ENCODE measurements at places on chromosomes 1 and 21.

GRCh38 chr1:85387781-85388180, 77.2 kb downstream of the DDAH1 start:
- DNase-seq, result no peak

- peak; percentile 56 for DNase-seq
Observed at GRCh38 chr1:25702101-25702775, 85.6 kb downstream of the MAN1C1 start.

DNA sequence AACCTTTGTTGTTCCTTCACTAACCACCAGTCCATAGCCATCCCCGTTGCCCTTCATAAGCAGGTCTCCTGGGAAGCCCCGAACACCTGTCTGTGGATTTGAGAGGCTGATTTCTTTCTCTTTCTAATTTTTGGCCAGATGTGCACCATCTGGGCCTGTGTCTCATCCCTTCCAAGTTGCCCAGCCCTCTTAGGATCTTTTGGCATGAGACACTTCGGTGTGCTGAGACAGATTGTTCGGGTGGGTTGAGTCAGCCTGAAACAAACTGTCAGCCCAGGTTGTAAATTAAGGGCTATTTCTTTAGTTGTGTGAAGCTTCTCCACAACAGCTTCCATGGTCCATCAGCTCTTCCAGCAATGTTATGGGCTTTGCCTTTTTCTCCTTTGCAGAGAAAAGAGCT, 1.4 kb upstream of the DNAJC11 start:
- DNase-seq, result peak; percentile 78

GRCh38 chr21:36717976-36718375, 19.1 kb downstream of the SIM2 start:
- no peak for DNase-seq

- no peak for DNase-seq
Observed at GRCh38 chr1:204466416-204467405, 27.9 kb downstream of the PIK3C2B start.

DNA sequence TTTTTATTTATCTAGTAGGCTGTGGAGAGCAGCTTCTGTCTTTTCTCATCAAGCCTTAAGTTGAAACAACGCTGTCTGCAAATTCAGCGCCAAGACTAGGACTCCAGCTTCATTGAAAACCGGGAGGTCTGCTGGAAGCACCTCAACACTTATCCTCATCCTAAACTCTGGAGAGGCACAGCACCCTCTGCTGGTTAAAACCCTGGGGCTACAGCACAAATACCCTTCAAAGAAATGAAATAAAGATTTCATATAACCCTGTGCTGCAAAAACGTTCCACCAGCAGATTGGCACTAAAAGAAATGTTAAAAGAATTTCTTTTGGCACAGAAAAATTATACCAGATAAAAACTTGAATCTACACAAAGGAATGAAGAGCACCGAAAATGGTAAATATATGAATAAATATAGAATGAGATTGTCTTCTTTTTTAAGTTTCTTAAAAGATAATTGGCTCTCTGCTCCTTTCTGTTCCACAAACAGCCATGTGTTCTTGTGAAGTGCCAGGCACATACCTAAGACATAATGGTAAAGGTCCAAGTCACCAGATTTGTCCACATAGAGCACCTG, 227.7 kb upstream of the SAMSN1 start:
- DNase-seq, result peak; percentile 81

GRCh38 chr1:220347654-220348175, 75.5 kb upstream of the RAB3GAP2 start:
- DNase-seq, result no peak

- peak; percentile 40 for DNase-seq
Observed at GRCh38 chr1:100539836-100540536, 2.0 kb downstream of the GPR88 start.

DNA sequence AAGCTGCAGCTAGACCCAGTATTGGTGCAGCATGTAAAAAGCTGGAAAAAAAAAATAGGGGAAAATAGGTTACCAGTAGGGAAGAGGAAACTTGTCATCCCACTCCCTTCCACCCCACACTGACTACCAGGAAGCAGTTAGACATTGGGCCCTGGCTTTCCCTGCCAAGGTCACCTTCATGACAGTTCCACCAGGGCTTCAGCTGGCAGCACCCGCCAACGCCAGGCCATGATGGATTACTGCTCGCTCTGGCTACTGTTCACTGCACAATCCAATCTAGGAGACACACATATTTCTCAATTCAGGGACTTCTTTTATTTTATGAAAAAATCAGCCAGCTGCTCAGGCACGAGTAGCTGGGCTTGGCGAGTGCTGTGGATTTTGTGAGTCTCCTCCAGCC, 127.7 kb downstream of the DMRTA2 start:
- DNase-seq, result no peak

DNA sequence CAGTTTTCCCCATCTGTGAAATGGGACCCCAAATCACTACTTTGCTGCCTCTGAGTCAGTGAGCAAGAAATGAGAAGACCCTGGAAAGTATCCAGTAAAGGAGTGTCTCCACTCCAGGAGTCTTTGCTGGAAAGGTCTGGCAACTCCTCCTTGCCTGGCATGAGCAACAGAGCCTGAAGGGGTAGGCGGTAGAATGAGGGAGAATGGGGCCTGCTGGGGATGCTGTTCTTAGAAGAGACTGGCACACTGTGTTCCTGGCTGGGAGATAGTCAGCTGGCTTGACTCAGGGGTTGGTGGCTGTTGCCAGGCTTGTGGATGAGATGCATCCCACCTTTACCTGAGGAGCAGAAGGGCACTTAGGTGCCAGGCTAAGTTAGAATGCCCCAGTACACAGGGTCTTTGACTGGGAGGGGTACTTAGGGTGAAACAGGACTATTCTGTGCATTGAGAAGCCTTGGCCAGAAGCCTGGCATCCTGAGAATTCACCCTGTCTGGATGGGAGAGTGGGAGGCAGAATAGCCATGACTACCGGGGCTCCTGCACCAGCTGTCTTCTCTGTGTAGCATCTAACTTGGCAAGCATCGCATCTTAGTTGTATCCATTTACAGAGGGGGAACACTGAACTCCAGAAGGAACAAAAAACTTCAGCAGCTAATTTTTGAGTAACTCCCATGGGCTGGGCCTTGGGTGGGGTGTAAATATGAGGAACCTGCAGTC, 2.5 kb downstream of the MFSD2A start:
- DNase-seq, result no peak

DNA sequence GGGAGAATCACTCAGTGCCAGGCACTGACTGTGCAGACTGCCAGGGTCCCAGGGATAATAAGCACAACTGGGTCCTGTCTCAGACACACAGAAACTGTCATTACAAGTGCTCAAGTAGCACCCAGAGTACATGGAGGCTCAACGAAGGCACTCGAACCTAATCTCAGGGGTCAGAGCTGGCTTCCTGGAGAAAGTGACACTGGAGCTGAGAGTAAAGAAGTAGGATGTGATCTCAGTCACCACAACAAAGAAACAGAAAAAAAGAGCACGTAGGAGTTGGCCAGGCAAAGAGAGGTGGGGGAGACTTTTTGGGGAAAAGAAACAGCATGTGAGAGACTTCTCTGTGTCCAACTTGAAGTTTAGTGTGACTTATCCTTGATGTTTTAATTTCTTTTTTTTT, 1.3 kb downstream of the CATSPER4 start:
- DNase-seq, result no peak

DNA sequence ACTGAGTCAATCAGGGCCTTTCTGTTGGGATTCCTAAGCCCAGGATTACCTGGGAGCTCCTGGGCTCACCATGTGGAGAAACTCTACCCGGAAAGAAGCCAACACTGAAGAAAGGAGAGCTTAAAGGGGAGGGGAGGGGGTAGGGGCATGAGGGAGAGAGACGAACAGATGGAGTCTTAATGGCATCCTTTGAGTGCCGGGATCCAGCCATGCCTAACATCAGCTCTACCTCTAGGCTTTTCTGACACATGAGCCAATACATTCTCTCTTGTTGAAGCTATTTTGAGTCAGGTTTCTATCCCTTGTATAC, 75.0 kb downstream of the NPHP4 start:
- DNase-seq, result peak; percentile 83

- DNase-seq, result peak; percentile 84
Observed at GRCh38 chr1:77538956-77539518, 143.4 kb downstream of the ZZZ3 start.

DNA sequence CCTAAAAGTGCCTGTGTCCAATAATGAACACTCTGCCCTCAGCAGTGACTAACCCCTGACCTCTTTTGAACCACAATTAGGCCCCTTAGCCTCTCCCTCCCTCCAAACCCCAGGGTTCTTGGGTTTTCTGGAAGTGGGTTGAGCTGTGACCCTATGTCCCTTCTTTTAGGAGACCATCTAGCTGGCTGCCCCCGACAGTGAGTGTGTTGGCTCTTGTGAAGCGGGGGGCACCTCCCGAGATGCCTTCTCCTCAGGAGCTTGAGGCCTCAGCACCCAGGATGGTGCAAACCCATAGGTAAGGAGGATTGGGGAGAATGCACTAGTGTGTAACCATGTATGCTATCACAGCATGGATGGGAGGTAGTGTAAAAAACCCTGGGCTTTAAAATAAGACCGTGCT, 7.3 kb downstream of the RUSC1 start:
- DNase-seq, result no peak

GRCh38 chr1:217029281-217030157, 306.3 kb upstream of the ESRRG start:
- no peak for DNase-seq

GRCh38 chr1:200912737-200913407, 18.2 kb downstream of the INAVA start:
- no peak for DNase-seq

DNA sequence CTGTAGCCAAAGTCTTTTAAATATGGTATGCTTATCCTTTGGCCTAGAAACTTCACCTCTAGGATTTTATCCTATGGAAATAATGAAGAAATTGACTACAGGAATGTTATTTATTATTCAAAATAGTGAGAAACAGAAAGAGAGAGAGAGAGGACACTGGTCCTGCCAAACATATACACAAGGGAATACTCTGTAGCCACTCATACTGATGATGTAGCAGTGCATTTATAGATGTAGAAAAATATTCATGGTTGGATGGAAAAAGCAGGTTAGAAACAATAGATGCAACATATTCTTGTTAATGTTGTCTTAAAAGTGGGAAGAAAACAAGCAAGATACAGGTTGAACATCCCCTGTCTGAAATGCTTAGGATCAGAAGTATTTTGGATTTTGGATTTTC, 22.2 kb upstream of the EPHB2 start:
- DNase-seq, result no peak

DNA sequence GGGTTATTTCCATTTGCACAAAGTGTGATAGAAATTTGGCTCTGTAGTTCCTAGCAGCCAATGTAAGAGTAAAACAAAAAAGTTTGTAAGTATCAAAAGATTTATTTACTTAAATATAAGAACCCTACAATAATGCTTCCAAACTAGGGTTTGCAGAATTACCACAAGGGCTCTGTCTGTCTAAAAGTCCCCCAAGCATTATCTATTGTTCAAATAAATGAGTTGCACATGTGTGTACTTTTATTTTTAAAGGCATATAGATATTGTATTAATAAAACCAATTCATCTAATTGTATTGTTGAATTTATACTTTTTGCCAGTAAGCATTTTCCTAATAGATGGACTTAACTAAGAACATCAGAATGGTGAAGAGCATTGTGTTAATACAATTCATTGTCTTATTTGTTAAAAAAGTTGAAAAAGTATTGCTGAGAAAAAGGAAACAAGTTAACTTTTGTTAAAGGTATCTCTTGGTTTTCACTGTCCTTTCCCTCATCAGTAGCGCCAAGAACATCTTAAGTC, 863 bp upstream of the PTPRC start:
- DNase-seq, result no peak

GRCh38 chr1:210340841-210341240, 12.1 kb downstream of the HHAT start:
- no peak for DNase-seq

DNA sequence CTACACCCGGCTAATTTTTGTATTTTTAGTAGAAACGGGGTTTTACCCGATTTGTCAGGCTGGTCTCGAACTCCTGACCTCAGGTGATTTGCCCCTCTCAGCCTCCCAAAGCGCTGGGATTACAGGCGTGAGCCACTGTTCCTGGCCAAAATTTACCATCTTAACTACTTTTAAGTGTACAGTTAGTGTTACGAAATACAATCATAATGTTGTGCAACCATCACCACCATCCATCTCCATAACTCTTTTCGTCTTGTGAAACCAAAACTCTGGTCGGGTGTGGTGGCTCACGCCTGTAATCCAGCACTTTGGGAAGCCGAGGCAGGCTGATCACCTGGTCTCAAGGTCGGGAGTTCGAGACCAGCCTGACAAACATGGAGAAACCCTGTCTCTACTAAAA, 14.1 kb upstream of the ZBTB40 start:
- no peak for DNase-seq

DNA sequence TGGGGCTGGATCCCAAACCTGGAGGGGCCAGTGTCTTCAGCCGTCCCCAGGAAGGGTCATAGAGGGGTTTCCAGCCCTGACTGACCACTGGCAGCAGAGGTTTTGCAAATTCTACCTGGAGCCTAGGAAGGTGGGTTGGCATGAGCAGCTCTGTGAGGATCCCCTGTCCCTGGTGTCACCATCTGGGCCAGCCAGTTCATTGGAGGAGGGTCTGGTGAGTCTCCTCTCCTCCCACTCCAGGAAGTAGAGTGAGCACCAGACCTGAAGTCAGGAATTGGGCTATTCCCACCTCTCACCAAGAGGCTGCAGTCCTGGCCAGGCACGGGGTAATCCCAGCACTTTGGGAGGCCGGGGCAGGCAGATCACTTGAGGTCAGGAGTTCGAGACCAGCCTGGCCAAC, 57.4 kb downstream of the UBIAD1 start:
- no peak for DNase-seq

DNA sequence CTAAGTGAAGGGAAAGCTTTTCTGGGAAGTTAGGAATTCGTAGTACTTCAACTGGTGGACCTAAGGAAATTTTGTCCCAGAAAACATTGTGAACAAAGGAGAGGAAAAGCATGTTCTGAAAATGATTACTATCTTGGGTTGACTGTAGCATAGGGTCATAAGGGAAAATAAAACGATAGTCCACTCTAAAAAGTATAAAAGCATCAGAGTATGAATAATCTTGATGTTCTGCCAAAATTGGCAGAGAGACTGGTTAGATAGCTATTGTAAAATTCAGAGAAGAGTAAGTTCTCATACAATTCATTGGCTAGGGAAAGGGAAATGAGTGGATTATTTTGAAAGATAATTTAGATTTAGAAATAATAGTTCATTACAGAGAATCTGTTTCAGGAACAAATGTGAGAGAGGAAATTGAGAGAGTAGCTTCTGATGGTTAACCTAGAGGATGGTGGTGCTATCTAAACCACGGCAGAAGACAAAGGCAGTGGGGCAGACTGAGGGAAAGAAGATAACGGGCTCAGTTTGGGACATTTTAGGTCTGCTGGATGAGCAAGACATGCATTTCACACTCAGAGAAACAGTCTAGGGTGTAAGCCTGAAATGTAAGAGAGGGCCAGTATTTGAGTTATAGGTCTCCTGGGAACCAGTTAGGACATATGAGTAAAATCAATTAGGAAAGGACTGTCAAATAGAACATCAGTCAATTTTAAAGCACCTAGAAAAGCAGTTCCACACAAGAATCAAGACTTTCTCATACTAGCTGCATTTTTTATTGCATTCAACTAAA, 799.3 kb upstream of the CXADR start:
- no peak for DNase-seq

DNA sequence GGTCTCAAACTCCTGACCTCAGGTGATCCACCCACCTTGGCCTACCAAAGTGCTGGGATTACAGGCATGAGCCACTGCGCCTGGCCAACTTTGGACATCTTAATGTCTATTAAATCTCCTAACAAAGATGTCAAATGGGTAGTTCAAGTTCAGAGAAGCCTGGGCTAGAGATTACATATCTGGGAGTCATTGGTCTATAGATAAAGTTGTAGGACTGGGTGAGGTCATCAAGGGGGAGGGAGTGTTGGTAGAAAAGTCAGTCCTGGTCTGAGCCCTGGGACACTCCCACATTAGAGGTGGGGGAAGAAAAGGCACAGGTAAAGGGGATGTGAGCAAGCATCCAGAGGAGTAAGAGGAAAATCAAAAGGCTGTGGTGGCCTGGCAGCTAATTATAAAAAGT, 6.6 kb downstream of the UBIAD1 start:
- no peak for DNase-seq
